ENCODE measurements at places on chromosomes 2 and 18.

- DNase-seq: no peak
Measured at GRCh38 chr2:176493226-176493825, 224.1 kb downstream of the MTX2 start.

DNA sequence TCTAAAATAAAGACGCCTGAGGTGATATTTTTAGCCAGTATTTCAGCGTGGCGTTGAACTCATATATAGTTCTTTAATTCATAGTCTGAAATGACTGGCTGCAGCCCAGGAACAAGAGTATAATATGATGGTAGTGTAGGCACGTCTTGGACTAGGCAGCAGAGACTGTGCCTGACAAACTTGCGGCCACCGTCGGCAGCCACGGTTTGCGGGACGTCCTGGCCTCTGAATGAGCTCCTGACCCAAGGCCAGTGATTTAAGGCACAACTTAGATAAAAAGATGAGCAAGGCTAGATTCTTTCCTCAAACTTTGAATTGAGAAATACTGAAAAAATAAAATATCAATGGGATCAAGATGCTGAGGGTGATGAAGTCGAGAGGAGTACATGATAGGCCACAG lies 40.0 kb downstream of the MYO1B start:
- no peak for DNase-seq

GRCh38 chr18:59340817-59341216 lies 18.2 kb downstream of the LMAN1 start:
- no peak for DNase-seq

DNA sequence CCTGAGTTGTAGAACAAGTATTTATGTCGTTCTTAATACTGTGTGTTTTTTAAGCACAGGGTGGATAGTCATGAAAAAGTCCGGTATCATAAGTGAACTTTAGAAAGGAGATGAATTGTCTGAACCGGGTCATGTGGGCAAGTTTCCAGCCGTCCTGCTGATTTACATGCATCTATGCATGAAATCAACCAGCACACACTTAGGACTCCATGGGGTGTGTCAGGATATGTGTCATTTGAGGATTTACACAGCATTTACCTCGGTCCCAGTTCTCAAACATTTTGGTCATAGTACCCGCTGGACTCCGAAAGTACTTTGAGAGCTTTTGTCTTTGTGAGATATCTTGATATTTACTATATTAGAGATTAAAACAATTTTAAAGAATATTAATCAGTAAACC lies 47.5 kb upstream of the TWSG1 start:
- no peak for DNase-seq

GRCh38 chr18:31884020-31884419 lies 58.9 kb downstream of the TRAPPC8 start:
- no peak for DNase-seq

GRCh38 chr18:77013811-77014521 lies 118.6 kb downstream of the MBP start:
- DNase-seq: no peak

GRCh38 chr18:49491534-49491856 lies 4.5 kb upstream of the C18orf32 start:
- DNase-seq: no peak

DNA sequence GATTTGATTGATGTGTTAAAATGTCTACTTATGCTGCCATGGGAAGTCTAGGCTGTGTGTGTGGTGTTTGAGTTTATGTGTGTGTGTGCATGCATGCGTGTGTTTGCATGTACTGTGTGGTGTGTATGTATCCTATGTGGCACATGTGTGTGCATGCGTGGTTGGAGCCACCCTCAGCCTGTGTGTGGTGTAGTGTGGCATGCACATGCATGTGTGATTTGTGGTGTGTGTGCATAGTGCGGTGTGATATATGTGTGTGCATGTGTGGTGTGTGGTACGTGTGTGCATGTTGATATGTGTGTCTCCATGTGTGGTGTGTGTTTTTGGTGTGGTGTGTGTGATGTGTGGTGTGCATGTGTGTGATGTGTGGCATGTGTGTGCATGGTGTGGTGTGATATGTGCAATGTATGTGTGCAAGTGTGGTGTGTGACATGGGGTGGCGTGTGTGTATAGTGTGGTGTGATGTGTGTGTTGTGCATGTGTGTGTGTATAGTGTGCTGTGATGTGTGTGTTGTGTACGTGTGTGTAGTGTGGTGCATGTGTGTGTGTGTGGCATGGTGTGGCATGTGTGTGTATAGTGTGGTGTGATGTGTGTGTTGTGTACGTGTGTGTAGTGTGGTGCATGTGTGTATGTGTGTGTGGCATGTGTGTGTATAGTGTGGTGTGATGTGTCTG lies 66.6 kb upstream of the HDAC4 start:
- no peak for DNase-seq

DNA sequence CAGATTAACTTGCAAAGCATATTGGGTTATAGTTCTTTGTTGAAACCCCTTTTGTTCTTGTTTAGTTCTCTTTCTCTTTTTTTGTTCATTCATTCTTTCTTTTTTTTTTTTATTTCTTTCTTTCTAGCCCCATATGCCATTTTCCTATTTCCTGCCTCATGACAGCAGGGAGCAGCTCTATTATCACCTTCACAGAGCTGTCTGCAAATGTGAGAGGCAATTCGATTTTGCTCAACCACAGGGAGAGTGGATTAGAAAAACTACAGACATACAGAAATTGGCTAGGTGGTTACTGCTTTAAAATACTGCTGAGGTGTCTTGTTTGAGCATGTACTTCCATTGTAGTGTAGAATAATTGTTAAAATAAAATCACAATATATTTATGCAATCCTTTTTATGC lies 44.2 kb upstream of the TBR1 start:
- no peak for DNase-seq

DNA sequence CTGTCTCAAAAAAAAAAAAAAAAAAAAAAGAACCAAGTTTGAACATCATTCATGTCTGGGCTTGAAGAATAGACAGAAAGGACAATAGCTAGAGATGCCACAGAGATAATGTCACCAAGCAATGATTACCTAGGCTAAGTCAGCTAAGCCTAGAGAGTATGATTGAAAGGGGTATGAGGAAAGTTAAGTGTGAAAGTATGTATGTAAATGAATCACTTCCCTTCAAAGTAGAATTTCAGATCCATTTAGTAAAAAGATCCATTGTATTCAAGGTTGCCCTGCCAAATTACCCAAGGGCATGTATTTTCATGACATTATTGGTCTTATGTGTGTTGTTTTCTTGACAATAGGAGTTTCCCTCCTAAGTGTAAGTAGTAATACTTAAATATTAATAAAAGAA lies 34.1 kb upstream of the SLC39A10 start:
- no peak for DNase-seq

GRCh38 chr2:122077771-122078170 lies 322.3 kb downstream of the TSN start:
- no peak for DNase-seq

DNA sequence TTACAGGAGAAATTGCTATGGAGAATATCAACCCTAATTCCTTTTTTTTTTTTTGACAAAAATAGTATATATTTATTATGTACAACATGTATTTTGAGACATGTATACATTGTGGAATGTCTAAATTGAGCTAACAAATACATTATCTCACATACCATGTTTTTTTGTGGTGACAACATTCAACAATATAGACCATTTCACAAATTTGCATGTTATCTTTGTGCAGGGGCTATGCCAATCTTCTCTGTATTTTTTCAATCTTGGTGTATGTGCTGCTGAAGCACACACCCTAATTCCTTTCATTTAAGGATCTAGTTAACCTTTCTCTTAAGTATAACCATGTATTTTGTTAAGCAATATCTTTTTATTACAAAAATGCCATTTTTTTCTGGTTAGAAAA lies 13.2 kb downstream of the SLC39A10 start:
- no peak for DNase-seq

DNA sequence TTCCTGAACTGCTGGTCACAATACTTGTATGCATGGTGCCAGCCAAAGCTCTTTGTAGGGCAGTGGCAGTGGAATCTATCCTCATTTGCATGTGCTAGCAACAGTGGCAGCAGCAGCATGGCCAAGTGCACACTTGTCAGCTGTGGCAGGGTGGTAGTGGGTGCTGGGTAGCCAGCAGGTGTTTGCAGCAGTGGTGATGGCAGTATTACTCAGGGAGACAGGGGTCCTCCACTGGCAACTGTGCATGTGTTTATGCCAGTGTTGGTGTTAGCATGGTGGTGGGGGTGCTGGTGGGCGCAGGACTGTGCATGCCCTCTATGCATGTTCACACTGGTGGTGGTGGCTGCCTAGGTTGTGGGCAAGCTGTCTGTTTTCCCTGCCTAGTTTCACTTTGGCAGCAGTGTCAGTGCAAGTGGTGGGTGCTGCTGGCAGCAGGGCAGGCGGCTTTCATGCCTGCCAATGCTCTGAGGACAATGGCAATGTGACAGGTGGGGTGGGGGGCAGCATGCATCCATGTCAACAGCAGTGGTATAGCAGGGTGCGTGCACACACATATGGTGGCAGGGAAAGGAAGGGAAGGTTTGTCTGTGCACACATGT lies 41.2 kb downstream of the GALNT13 start:
- no peak for DNase-seq

DNA sequence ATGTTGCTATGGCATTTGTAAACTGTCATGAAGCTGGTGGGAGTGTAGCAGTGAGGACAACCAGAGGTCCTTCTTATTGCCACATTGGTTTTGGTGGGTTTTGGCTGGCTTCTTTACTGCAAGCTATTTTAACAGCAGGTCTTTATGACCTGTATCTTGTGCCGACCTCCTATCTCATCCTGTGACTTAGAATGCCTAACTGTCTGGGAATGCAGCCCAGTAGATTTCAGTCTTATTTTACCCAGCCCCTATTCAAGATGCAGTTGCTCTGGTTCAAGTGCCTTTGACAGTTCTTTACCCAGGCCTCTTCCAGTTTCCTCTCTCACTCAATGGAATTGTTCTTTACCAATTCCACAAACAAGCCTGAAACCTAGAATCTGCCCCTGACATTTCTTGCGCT lies 145.1 kb downstream of the KCNE4 start:
- DNase-seq: no peak

GRCh38 chr2:28422908-28423741 lies 30.5 kb downstream of the FOSL2 start:
- no peak for DNase-seq

- no peak for DNase-seq
Measured at GRCh38 chr2:138640921-138641676, 139.1 kb downstream of the NXPH2 start.

DNA sequence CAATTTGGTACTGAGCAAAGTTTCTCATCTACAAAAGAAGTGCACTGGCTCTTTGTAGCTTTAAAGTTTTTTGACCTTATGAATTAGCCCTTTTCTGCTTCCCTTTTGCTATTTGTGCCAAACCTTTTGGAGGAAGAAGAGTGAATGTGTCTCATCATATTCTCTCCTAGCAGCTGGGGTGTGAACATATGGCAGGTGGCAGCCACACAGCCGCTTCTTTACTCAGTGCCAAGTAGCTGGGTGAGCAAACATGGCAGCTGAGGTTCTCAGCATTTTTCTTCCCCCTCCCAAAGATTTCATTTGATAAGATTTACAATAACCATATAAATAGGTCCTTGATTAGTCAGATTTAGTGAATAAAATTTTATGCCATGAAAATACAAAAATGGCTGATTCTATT lies 46.7 kb upstream of the STK17B start:
- DNase-seq: no peak

GRCh38 chr2:103977668-103978067 lies 876.2 kb upstream of the POU3F3 start:
- no peak for DNase-seq

DNA sequence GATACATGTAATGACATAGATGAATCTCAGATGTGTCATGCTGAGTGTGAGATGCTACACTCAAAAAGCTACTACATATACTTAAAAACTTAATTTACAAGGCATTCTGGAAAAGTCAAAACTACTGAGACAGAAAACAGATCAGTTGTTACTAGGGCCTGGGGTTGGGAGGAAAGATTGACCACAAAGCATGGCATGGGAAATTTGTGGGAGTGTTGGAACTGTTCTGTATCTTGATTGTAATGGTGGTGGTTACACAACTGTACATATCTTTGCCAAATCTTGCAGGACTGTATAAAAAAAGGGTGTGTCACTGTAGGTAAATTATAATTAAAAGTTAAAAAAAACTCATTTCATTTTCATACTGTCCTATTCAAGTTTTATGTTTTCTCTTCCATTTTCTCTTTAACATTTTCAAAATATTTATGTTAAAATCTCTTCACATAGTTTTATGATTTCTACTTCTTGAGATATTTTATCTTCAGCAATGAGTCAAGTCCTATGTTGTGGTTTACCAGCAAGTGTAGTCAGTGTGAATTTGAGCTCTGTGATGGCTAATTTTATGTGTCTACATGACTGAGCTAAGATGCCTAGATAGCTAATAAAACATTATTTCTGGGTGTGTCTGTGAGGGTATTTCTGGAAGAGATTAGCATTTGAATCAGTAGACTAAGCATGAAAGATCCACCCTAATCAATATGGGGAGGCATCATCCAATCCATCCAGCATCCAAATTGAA lies 58.6 kb upstream of the VRK2 start:
- no peak for DNase-seq

- no peak for DNase-seq
Measured at GRCh38 chr2:10297191-10297830, 5.4 kb upstream of the HPCAL1 start.

DNA sequence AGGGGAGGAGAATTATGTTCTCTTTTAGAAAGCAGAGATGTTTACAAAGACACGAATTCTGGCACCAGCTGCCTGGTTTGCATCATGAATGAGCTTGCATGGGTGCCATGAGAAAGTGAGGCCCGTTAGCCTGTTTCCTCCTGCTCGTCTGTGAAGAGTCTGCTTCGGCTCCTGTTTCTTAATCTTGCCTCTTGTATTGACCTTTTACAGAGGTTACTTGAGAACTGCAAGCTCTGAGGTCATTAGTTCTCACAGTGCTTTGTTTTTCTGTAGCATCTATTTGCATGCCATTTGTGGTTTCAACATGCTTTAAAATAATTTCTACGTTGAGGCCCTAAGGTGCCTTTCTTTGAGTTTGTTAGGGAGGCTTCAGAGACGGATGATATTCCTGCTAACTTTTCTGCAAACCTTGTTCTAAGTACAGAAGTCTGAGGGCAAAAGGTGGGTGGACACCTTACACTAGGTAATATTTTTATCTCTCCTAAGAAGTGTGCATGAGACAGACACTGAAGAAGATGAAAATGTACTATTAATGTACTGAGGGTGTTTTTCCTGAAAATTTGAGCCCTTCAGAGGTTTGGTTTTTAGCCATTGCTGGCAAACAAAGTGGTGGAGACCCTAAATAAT lies 53.4 kb upstream of the LINC00305 start:
- no peak for DNase-seq

GRCh38 chr2:201950606-201951005 lies 83.0 kb upstream of the FZD7 start:
- DNase-seq: no peak

- DNase-seq: no peak
Measured at GRCh38 chr18:46731316-46731715, 25.5 kb downstream of the ST8SIA5 start.

- no peak for DNase-seq
Measured at GRCh38 chr2:24720310-24720709, 72.9 kb downstream of the PTRHD1 start.

GRCh38 chr18:69758458-69758857 lies 189.2 kb downstream of the CD226 start:
- DNase-seq: no peak

DNA sequence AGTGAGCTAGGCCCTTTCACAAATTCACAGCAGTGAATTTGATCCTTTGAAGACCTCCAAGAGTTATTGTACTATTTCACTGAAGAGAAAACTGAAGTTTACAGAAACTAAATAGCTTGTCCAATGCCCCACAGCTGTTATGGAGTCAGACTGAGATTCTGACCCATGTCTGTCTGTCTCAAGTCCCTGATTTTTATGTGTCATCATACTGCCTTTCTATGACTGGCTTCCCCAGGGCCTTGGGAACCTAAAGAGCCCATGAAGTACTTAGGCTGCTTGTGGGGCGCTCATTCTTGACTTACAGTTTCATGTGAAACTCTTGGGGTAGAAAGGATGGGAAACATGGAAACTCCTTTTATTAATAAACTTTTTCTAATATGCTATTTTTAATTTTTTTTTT lies 107.7 kb downstream of the ATL2 start:
- DNase-seq: no peak
